ENCODE measurements at places on chromosomes 1 and 21.

DNA sequence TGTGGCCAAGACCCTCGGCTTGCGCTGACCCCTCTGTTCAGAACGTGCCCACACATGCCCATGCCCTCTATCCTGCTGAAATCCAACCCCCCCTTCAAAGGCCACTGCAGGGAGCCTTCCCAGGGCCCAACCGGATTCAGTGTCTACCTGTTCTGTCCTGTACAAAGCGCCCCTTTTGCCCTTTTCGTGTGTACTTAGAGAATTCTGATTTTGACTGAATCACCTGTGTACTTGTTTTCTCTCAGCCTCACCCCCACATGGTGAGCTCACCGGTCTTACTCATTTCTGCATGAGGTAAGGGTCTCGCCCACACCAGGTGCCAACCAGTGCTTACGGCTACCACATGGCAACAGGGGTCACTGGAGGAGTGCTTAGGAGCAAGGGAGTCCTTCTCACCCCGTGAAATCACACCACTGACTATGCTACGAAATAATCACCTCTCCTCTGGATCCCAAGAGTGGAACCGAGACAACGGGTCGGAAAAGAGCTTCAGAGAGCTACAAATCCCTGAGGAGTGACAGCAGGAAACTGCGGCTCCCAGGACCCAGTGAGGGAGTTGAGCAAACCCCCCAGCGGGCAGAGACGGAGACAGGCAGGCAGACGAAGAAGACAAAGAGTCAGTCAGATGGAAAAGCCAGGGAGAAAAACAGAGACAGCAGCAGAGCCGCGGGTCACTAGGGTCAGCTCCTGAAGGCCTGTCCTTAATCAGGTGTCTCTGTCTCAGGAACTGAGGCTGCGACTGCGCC is 2.1 kb upstream of the S100A2 start:
- DNase-seq, result no peak

- DNase-seq, result no peak
Measured at GRCh38 chr1:201171063-201172036, 17.1 kb upstream of the TMEM9 start.

GRCh38 chr21:43994085-43994484 is 18.0 kb upstream of the TRAPPC10 start:
- no peak for DNase-seq

GRCh38 chr1:54464031-54464476 is 57.9 kb upstream of the SSBP3 start:
- DNase-seq, result no peak

- DNase-seq, result no peak
Measured at GRCh38 chr1:231678011-231678432, 51.4 kb downstream of the DISC1 start.

DNA sequence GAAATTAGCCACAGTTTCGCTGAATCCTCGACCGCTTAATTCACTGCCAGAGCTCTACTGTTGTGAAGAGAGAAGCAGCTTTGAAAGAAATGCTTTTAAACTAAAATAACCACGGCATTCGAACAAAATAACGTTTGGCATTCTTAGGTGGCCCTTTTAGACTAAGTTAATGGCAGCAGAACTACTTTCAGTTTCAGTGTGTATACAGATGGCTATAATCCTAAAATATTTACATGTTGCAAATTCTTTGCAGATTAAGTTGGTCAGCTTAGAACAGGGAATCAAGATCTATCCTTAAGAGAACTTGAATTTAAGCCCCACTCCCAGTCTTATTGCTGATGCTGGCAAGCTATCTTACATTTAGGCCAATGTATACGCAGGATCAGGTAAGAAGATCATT is 62.7 kb downstream of the ADSS2 start:
- DNase-seq, result no peak

DNA sequence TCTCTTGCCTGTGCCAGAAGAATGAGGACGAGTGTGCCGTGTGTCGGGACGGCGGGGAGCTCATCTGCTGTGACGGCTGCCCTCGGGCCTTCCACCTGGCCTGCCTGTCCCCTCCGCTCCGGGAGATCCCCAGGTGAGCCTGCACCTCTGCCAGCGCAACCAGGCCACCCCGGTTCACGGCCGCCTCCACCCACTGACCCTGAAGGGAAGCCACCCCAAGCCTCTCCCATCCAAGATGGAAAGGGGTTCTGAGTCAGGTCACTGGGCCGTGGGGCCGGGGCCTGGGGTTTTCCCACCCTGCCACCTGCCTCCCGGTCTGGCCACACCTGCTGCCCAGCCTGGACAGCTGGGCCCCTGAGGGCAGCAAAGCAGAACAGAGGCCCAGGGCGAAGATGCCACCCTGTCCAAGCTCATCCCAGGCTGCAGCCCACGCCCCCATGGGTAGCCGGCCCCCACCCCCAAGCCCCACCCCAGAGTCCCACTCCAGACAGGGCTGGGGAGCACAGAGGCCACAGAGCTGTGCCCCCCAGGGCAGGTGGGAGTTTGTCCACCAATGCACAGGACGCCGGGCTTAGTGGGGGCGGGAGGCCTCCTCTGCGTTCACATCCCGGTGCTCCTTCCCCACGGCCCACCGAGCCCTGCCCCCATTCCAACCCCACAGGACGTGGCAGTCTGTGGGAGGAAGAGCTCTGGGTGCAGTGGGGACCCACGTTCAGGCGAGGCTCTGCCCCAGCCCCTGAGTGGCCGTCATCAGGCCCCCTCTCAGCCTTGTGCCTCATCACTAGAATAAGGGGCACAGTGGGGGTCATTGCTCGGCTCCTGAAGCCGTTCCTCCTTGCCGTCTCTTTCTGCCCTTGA is 5.6 kb downstream of the AIRE start:
- DNase-seq, result no peak

DNA sequence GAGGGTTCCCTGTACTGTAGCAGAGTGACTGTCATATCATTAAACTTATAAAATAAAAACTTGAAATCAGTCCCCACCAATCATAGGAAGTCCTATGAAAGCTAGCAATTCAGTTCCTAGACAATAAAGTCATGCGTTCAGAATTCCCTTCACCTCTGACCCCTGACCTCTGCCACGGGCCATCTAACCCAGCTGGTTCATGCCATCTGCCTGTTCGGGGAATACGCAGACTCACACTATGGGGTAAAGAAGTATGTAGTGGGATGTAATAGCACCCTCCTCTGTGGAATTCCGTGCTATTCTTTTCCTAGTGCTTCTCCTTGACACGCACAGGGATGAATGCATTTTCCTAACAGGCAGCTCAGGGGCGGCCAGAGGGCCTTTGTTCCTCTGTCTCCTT is 2.1 kb downstream of the GSTM4 start:
- no peak for DNase-seq

DNA sequence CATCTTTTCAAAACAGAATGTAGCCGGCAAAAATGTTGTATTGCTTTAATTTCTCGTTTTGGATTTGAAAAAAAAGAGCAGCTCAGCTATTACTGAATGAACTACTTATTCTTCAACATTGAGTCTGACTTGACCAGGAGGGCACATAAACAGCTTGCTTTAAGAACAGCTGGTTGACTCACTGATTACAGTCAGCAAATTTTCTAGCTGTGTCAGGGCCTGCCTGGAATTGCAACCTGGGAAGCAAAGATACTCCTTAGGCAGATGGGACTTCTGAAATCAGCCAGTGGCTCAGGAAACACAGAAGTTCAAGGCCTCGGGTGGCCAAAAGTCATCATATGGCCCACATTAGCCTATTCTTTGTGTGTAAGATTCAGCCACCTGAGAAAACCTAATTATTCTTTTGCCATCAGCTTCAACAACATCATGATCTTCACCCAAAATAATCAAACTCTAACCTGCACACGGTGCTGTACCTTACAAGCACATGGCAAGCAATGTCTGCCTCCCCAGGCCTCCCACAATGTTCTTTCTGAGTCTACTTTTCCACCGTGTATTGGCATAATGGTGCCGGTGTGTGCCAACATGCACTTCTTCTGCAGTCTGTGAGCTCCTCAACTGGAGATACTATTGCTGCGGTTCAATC is 307.2 kb downstream of the HHIPL2 start:
- no peak for DNase-seq

GRCh38 chr1:201092738-201093137 is 19.5 kb downstream of the CACNA1S start:
- no peak for DNase-seq

GRCh38 chr1:115284209-115284608 is 53.8 kb downstream of the NGF start:
- DNase-seq, result no peak

DNA sequence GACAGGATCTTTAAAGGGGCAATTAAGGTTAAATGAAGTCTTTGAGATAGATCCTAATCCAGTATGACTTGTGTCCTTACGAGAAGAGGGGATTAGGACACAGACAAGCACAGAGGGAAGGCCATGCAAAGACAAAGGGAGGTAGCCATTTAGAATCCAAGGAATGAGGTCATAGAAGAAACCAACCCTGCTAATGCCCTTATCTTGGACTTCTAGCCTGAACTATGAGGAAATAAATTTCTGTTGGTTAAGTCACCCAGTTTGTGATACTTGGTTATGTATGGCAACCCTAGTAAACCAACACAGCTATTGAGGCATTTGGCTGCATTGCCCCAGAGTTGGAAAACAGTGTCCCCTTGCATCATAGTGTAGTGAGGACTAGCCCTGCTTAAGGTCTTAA is 121.3 kb downstream of the MAST2 start:
- DNase-seq, result no peak

DNA sequence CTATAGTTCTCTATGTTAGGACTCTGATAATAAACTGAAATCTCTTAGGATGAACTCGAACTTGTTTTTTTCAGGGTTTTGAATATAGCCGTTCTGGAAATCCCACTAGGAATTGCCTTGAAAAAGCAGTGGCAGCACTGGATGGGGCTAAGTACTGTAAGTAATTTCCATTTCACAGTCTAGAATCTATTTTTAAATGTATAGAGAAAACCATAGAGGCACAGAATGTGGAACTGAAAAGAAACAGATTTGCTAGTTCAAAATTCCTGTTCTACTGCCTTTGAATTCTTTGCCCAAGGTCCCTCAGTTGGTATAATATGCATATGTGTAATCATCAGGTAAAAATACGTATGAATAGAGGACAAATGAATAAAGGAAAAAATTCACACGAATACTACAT is 4.8 kb downstream of the CTH start:
- DNase-seq, result no peak

- DNase-seq, result no peak
Measured at GRCh38 chr1:113861641-113862040, 9.9 kb downstream of the PTPN22 start.

DNA sequence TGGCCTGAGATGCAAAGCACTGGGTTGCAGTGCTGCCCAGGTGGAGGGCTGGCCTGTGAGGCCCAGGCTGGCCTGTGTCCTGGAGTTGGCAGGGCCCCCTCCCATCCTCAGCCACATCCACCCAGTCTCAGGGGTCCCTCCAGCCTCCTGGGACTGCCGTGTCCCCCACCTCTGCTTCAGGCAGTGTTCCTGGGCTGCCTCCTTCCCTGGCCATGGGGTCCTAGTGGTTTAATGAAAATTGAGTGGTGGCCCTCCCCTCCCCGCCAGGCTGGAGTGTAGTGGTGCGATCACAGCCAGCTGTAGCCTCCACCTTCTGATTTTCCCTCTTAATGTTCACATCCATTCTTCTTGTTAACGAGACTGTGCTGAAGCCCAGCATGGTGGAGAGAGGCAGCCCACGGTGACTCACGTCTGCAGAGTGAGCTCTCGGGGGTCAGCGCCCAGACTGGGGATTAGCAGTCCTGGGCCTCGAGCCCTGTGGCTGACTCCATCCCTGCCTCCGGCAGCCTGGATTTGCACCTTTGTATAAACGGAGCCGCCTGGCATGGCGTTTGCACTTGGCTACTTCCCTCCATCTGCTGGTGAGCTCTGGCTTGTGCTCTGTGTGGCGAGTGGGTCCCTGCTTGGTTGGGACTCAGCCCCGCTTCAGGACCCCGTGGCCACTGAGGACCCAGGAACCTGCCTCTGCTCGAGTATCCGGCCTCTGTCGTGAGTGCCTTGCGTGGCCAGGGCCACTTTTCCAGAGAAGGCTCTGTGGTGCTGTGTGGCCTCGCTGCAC is 6.9 kb downstream of the MIB2 start:
- DNase-seq, result no peak

DNA sequence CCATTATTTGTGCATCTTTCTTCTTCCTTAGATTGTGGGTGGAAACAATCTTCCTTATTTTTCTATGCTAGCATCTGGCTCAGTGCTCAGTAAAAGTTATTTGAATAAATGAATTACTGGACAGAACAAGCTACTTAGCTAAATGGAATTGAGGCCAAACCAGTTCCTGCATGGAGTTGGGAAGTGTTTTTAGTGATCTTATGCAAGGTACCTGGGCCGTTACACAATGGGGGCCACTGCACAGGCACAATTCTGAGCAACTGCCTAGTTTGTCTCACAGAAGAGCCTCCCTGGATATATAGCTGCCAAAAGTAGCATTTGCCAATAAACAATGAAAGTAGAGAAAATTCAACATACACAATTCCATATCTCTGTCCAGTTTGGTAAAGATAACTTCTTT is 27.0 kb upstream of the SERBP1 start:
- no peak for DNase-seq

- no peak for DNase-seq
Measured at GRCh38 chr1:32894681-32895080, 6.5 kb downstream of the TMEM54 start.

- DNase-seq, result no peak
Measured at GRCh38 chr1:226738995-226739695, at the start of gene ITPKB. TSS of gene ITPKB (minus strand) at chr1:226739282. CDS start at chr1:226737458, 1,824 bp downstream.

DNA sequence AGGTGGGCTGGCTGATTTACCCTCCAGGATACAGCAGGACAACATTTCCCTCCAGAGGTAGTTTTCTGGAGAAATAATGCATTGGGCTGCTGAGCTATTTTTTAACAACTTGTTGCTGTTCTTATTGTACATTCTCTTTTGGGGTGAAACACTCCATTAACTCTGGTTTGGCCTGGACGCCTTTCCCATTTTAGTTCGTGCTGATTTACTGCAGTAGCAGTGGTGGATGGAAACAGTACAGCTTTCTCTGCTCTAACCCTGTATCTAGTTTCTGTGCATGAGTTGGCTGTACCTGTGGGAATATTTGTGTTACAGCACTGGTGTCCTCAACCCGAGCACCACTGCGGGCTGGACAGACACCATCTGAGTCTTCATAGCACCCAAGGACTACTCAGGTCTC is 325.3 kb downstream of the ASTN1 start:
- DNase-seq, result no peak

GRCh38 chr21:33975548-33976081 is 60.0 kb upstream of the ATP5PO start:
- DNase-seq, result no peak

DNA sequence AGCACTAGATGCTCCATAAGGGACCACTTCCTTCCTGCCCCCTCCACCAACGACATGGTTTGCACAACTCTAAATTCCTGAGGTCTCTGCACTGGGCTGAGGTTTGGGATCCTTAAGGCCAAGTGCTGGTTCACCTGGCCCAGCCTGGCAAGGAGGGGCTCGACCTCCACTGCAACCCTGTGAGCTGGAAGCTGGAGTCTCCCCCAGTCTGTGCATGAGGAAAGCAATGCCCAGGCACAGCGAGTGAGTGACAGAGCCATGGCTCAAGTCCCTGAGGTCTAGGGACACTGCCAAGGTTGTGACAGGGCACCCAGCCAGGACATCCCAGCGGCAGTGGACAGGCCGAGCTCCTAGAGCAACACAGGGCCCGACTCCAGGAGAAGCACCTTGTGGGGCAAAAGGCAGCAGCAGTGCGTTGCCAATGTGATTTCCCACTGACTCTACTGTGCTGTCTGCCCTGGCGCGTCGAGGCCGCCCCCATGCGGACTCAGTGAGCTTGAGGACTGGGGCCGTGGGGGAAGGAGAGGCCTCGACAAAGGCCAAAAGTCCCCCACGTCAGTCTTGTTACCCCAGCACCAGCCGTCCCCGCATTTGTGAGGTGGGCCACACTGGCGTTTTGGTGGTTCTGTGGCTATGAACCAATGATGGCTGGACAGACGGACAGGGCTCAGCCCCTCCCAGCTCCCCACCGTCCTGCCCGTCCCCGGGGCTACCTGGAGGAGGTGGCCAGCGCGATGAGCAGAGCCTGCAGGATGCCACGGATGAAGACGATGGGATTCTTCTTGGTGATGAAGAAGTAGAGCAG is 30.0 kb downstream of the PODN start:
- DNase-seq, result no peak
